ENCODE measurements at places on chromosomes 1 and 21.

DNA sequence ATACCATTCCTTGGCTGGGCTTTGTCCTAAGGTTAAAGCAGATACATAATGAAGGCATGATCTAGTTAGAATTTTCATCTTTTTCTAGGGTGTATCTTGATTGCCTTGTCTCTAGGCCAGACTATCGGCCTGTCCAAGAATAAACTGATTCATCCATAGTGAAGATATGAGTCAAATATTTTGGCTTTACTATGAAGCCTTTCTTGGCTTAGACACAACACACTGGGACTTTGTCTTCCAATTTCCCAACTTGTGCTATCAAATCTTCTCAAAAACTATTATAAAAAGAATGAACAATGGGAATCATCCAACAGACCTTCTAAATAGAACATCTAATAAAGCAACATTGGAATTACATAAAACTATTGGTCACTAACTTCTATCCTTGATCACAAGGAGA lies 64.8 kb downstream of the WARS2 start:
- no peak for DNase-seq

GRCh38 chr1:71307451-71307850 lies 226.6 kb upstream of the ZRANB2 start:
- no peak for DNase-seq

- no peak for DNase-seq
Measured at GRCh38 chr1:38829368-38829767, 30.2 kb downstream of the RRAGC start.

DNA sequence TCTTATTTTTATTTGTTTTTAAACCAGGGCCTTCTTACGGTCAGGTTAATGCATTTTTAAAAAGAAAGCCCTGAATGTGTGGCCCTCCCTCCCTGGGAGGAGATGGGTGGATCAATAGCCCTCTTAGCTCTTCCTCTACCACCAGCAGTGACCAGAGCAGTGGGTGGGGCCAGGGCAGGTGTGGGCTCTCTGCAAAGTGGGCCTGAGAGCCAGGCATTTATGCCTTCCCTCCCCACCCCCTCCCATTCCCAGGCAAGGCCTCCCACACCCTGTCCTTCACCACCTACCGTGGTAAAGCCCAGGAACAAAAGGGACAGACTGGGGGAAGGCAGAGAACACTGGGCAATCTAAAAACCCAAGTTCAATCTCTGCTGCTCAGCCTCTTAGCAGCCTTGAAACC lies 63.9 kb downstream of the SSBP3 start:
- no peak for DNase-seq

DNA sequence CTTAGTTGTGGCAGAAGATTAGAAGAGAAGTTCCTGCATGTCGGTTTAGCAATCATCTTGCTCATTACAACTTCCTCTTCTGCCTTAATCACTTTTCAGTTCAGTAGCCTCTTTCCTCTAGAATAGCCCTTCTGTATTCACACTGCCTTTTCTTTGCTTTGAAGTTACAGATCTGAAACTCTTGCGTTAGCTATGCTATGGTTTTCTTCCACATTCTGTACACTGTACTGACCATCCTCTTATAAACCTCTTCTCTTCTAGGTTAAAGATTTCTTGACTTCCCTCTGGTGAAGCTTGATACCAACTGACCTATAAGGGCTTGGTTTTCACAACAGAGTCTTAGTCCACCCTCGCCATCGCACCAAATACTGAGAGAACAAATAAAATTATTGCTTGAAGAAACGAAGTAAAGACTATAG lies 35.0 kb downstream of the C21orf91 start:
- no peak for DNase-seq

DNA sequence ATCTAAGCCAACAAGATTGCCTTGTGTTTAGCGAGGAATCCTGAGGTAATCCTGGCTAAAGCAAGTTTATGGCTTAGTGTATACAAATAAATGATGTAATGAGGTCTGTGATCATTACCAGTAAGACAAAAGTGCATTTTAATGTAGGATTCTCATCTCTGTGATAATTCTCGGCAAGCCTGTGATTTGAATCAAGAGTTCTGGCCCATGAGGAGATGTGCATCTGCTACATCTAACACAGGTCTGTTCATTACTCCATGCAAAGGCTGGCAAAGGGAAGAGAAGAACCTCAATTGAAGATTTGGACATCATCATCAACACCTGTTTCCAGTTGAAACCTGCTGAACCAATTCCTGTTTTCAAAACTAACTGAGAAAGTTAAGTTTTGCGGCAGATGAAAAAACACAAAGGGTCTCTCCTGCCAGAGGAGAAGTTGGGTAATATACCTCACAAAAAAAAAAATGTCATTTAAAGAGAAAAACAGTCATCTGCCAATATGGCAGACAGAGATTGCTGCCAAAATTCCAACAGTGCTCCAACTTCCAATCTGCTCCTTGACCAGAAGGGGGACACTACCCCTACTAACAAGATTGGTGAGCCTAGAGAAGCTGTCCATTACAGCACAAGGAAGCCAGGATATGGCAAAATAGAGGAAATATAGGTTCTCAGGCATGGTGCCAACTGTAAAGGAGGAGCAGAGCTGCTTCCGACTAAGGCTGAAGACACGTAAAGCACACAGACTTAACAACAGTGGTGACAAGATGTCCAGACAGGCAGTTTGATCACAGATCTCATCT lies 453.7 kb downstream of the TTLL7 start:
- no peak for DNase-seq

- no peak for DNase-seq
Measured at GRCh38 chr1:99669821-99670220, 23.9 kb downstream of the PALMD start.

DNA sequence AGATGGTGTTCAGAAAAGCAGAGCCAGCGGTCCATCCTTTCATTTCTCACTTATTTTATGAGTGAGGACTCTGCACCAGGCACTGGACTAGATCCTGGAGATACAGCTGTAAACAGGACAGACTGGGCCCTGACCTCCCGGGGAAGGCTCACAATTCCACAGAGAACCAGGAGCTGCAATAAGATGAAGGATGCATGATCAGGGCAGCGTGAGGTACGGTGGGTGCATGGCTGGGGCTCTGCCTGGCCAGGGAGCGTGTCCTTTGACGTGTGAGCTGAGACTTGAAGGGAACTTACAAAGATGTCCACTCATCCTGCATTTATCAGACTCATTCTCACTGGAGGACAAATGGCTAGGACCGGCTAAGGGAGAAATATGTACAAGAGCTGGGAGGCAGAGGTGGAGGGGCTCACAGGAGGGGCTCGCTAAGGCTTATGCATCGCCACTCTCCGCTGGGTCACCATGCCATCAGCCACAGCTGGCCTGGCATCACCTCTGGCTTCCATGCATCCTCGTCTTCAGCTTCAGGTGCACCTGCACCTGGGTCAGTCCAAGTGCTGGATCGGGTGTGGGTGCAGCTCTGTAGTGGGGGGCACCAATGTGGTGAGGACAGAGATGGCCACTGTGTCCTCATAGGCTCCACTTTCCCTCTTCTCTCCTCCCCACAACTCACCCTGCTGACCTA lies 213.9 kb downstream of the TOMM20 start:
- DNase-seq: no peak

GRCh38 chr1:70319750-70320149 lies 34.8 kb downstream of the ANKRD13C start:
- DNase-seq: peak; percentile 68

- no peak for DNase-seq
Measured at GRCh38 chr1:108057541-108057940, 92.6 kb upstream of the VAV3 start.

Data from SW 1271 (cell line).